ENCODE measurements at places on chromosomes 2 and 18. TPM values are rescaled to one million over a fixed set of nuclear protein-coding genes. Genes with fewer than 3 reads are reported as not detected.

GRCh38 chr2:66775730-66776422, 341.0 kb downstream of the MEIS1 start:
- no peak for DNase-seq

The LOXHD1 gene
- total RNA-seq = not detected

The ASPRV1 gene
- 727 TPM for total RNA-seq

The CXCR1 gene
- not detected for total RNA-seq

The PDE11A gene
- 0.42 TPM for total RNA-seq

DNA sequence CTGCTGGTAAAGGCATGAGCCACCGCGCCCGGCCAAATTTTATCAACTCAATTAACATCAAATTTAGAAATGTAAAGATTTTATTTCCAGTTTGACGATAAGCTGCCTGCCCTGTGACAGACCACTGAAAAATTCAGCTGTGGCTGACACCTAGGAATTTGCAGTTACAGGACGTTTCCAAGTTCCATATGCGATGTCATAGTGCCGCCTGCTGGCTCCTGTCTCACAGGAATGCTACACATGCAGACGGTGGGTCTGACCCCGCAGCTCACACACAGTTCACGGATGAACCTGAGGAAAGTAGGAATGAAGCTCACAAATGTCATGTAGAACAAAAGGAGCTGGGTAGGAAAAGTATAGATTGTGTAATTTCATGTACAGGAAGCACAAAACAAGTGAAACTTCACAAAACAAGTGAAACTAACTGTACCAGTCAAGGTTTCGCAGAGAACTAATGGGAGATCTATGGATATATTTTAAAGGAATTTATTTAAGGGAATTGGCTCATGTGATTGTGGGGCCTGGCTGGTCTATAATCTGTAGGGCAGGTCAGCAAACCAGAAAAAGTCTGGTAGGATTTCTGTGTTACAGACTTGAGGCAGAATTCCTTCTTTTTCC, 13.2 kb upstream of the SEH1L start:
- peak; percentile 85 for DNase-seq

GRCh38 chr2:23250371-23250770, 134.6 kb upstream of the KLHL29 start:
- no peak for DNase-seq

DNA sequence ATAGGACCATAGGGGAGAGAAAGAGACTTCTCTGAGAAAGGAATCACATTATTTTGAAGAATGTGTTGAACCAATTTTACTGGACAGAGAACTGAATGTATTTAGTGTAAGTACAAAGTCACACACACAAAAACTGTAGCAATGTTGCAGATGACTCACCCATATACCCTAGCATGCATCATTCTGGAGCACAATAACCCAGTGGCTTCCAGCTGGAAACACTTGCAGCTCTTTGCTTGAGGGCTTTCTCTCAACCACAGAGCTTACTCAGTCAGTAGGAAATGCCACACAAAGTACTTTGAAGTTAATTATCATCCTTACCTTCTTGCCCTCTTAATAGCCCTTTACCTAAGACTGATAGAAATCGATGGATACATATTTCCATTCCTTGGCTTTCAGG, 760.0 kb upstream of the FSHR start:
- DNase-seq = no peak

The FER1L5 gene
- not detected for total RNA-seq

GRCh38 chr18:13300029-13300428, 81.5 kb downstream of the LDLRAD4 start:
- DNase-seq = no peak

DNA sequence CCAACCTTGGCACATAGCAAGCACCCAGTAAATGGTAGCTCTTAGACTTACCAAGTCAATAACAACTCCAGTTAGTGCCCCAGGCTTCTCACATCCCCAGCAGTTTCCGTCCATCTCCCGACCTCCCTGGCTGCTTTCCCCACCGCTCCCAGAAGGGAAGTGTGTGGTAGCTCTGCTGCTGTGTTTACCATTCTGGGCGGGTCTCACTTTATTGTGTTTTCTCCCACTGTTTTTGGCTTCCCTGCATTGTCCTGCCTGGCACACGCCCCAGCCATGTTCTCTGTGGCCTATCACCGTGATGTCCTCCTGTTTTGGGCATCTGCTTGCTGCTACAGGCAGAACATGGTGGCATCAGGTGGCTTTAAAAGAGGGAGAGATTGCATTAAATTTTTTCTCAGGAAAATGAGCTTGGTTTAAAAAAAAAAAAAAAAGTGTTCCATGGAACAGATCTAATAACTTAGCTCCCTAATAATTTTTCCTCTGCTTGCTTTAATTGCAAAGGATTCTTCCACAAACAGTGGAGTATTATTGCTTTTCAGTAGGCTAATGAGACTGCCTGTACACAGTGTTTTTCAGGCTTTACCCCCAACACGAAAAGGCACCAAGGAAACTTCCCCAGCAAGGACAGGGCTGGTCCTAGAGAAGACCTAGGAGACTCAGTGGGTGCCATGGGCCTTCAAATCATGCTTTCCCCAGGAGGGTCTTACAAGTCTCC, 8.0 kb upstream of the COX7A2L start:
- no peak for DNase-seq

The SKOR2 gene
- not detected for total RNA-seq

DNA sequence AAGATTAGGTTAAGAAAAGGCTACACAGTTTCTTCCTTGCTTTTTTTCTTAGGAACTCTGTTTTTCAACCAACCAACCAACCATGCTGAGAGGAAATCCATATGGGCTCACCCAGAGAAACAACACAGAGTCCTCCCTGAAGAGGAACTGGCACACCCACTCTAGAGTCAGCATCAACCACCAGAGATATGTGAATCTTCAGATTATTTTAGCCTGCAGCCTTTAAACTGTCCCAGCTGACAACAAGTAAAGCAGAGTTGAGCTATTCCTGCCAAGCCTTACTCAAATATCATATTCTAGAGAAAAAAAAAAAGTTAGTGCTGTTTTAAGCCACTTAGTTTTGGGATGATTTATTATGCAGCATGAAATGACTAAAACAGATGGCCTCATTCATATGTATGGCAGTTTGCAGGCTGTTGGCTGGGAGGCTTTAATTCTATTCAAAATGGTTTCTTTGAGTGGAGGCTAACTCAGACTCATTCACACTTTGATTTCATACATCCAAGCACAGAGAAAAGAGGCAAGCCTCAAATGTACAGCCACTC, 1637.7 kb upstream of the LRRTM1 start:
- DNase-seq = no peak

DNA sequence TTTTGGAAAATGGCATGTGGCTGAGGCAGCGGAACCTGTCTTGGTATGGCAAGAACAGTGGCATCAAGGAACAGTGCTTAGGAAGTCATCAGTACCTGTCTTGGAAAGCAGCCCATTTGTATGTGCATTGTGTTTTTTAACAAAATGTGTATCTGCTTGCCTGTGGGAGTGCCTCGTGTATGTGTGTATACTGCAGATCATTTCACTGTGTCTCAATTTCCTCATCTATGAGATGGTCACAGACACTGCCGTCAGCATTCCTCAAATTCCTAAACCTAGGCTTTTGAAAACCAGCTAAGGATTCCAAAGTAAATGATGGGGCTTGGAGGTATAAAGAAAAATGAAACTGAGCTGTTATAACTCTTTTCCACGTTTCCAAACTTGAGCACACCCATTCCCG, 441.3 kb downstream of the RND3 start:
- no peak for DNase-seq

DNA sequence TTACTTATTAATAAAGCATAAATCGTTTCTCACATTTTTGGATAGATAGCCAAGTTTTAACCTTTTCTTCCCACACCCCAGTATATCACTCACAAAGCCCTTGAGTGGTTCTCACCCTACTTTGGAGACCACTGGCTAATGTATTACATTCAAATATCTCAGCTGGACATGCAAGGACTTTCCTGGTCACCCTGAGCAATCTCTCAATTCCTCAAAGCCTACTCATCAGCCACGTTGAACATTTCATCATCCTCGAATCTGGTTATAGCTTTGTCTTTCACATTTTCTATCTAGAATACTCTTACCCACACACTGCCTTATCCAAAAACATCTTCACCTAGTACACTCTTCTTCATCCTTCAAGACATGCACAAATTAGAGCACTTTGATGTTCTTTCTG, 71.1 kb upstream of the MAPRE2 start:
- DNase-seq = no peak

- DNase-seq = no peak
Observed at GRCh38 chr2:143177096-143177786, 48.0 kb downstream of the ARHGAP15 start.

- no peak for DNase-seq
Observed at GRCh38 chr2:42061839-42062238, 14.0 kb downstream of the PKDCC start.
